Suprapubic skin (tissue), 4 donors: ENCODE measurements at places on chromosomes 6 and 20. TPM values are rescaled to one million over a fixed set of nuclear protein-coding genes. Genes with fewer than 3 reads are reported as not detected.

Gene ULBP1
- total RNA-seq: not detected

Gene SLC22A16
- total RNA-seq: not detected

Gene NECAB3
- total RNA-seq: 37.5 TPM

Gene UBR2
- total RNA-seq: 27.0 TPM

Gene MCCD1
- not detected for total RNA-seq

Gene MAN1A1
- total RNA-seq: 17.8 TPM

Gene ERVFRD-1
- not detected for total RNA-seq

- DNase-seq: no peak
Measured at GRCh38 chr6:155050311-155050710, 55.2 kb downstream of the TIAM2 start.

DNA sequence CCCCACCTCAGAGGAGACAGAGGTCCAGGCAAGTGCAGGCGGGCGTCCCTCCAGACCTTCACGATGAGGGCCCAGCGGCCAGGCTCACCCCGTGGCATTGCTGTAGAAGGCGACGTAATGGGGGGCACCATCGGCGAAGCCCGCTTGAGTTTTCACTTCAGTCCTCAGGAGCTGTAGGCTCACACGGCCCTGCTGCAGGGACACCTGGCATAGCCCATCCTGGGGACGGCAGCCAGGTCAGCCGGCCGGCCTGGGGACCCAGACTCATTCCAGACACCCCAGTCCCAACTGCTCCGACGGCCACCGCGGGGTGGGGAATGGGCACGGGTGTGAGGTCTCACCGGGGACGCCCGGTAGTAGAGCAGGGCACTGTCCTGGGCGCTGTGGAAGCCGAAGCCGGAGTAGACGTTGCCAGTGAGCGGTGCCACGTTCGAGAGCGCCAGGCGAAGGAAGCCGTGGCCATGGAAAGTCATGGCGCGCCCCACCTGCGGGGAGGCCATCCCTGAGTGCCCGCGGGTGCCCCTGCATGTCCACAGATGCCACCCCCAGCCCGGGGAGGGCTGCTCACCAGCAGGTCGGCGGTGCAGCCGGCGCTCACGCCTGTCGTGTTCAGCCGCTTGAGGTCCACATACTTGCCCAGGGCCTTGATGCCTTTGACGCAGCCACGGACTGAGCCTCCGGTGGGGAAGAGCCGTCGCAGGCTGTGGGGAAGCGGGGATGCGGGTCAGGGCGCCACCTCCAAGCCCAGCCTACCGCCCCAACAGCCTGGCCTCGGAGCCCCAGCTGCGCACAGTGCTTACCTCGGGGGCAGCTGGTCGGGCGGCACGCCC, 9.2 kb downstream of the ADRM1 start:
- no peak for DNase-seq

GRCh38 chr20:37295001-37295400, 5.5 kb downstream of the MANBAL start:
- DNase-seq: no peak

DNA sequence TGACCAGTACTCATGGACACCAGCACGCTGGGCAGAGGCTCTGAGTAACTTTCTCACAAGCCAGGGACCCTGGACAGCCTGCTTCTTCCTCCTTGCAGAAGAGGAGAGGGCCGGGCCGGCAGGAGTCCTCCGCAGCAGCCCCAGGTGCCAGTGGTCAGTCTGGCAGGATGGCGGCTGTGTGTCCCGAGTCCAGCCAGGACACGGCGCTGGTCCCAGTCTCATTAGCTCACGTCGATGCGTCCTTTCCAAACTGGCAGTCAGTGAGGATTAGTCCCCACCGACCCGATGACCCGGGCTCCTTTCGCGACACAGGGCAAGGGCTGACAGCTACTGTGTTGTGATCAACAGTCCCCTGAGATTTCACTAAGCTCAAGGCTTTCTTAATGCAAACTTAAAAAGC, 267.0 kb downstream of the TAF4 start:
- DNase-seq: no peak

- DNase-seq: peak; percentile 83
Measured at GRCh38 chr20:6769903-6770785, 2.7 kb downstream of the BMP2 start.

- no peak for DNase-seq
Measured at GRCh38 chr6:42257063-42257462, 39.4 kb upstream of the MRPS10 start.

DNA sequence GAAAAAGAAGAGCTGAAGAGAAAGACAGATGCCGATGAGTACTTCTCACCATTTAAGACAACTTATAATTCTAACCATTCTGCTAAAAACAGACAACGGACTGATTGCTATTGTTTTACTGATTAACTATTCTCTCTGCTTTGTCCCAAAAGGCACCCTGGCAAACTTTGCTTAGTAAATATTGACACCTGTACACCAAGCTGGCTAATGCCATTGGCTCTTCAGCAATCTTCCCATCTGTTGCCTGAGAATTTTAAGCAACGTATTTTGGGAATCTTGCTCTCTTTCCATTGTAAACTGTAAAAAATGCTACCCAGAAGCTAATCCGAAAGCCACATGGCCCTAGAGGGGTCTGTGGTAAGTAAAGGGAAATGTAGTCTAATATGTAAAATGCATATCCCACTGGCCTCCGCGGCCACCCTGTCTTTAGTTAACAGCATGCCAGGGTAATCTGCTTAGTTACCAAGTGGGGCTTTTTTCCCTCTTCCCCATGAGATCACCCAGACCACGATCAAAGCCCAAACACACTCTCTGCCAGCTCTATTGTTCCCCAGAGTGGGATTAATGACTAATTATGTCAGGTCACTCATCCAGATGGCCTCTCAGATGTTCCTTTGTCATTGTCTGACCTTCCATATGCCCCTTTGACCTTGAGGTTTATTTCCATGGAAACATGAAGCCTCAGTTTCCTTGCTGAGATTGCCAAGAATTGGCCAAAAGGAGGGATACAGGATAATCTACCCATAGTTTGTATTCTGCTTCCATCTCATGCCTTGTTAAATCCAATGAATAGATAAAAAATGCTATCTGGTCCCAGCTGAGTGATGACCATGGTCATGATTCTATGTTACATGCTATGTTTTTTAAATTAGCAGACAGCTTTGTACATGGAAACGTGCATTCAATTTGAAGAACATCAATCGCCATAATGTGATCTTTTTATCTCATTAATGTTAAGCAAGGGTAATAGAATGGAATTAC, 216.4 kb upstream of the MCHR2 start:
- no peak for DNase-seq

DNA sequence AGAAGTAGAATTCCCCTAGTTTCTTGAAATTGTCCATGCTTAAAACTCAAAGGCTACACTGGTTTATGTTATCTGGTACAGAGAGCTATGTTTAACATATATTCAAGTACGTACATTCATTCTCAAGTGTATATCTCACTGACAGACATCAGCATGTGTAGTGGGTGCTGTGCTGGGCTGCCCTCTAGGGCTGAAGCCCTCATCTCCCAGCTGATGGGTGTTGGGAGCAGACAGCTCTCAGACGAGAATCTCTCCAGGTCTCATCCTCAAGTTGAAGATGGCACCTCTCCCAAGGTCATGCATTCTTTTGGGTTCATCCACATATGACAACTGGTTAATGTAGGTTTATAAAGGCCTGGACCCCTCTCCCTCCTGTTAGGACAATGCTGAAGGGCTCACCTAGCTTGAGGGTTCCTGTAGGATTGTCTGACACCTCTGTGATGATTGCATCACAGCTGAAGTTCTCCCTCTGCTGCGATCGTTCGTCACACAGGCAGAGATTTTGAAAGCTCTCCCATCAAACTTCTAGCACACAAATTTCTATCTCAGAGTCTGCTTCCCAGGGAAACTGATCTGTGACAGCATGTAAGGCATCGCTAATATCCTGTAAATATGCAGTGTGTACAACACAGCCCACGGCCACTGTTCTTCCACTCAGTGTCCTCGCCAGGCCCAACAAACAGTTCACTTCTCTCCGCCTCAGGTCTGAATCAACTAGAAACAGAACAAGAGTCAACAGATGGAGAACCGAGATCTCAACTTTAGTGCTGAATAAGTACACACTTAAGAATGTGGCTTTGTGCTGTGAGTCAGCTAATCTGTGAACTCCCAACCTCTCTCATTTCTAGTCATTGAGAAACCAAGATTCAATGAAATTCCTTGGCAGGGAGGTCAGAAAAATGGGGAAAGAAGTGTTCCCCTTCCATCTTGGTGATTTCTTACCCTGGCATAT, 43.2 kb downstream of the PREP start:
- DNase-seq: no peak

- DNase-seq: no peak
Measured at GRCh38 chr6:5490501-5491069, 229.3 kb downstream of the FARS2 start.

GRCh38 chr6:121666814-121667213, 231.4 kb downstream of the GJA1 start:
- DNase-seq: no peak

- no peak for DNase-seq
Measured at GRCh38 chr20:17565169-17565845, 4.6 kb upstream of the DSTN start.

GRCh38 chr6:33771146-33772081, 17.5 kb downstream of the LEMD2 start:
- DNase-seq: no peak
